ENCODE measurements at places on chromosomes 1 and 21.

GRCh38 chr1:3192361-3192760 lies 123.4 kb downstream of the PRDM16 start:
- DNase-seq: no peak

- DNase-seq: no peak
These were observed 22.5 kb downstream of the MYOG start for GRCh38 chr1:203063287-203063686.

- DNase-seq: no peak
These were observed 200.1 kb upstream of the C1orf105 start for GRCh38 chr1:172220376-172220775.

GRCh38 chr1:11873395-11874257 lies 14.9 kb upstream of the NPPB start:
- no peak for DNase-seq

DNA sequence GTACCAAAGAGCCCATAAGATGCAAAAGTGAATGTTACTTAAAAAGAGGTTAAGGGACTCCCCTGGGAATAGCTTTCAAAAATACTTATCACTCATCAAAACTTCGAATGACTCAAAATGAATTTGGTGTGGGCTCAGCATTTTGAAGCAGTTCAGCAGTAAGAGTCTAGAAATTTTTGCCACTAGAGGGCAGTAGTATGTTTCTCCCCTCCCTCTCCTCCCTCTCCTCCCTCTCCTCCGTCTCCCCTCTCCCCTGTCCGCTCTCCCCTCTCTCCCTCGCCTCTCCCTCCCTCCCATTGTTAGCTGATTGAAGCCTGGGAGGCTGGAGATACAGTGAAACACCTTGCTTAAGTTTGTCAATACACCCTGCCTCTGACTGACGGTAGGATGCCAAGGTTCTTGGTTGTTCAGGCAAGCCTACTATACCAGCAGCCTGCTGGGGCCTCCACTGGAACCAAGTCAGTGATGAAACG lies 70.8 kb upstream of the TENT5C start:
- DNase-seq: peak; percentile 35

DNA sequence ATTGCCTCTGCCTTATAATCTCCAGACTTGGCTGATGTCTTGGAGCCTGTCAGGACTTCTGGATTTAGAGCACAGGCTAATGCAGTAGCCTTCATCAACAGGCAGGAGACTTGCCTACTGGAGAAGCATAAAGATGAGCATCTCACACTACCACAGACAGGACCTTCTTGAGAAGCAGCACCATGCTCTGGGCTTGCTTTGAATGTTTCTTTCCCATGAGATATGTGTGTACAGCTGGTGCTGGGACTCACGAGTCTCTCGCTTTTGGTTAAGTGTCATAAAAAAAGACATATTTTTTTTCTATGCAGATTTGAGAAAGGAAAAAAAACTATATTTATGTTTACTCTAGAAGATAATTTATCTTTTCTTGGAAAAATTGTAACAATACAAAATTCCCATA lies 671.3 kb downstream of the MRPL39 start:
- no peak for DNase-seq

Measured in Calu3 (cell line).